Gastrocnemius medialis (tissue), 4 donors: ENCODE measurements at places on chromosomes 3 and 15. TPM values are rescaled to one million over a fixed set of nuclear protein-coding genes. Genes with fewer than 3 reads are reported as not detected.

TIPIN gene
- total RNA-seq: 4.9 TPM

ZNF621 gene
- total RNA-seq: 5.7 TPM

MYO5C gene
- total RNA-seq: 1.2 TPM

CLDN1 gene
- total RNA-seq: 0.25 TPM

HGD gene
- 4.1 TPM for total RNA-seq

MEGF11 gene
- total RNA-seq: not detected

FAM81A gene
- 0.07 TPM for total RNA-seq

- no peaks in the 10 kb centered on the region for H3K36me3 ChIP-seq
- DNase-seq: no peak
- no peaks in the 10 kb centered on the region for H3K27me3 ChIP-seq
- no peak overlapping the region for H3K27ac ChIP-seq
- no peaks in the 10 kb centered on the region for H3K4me1 ChIP-seq
These were observed 53.0 kb downstream of the C3orf80 start for GRCh38 chr3:160278210-160278609.

DNA sequence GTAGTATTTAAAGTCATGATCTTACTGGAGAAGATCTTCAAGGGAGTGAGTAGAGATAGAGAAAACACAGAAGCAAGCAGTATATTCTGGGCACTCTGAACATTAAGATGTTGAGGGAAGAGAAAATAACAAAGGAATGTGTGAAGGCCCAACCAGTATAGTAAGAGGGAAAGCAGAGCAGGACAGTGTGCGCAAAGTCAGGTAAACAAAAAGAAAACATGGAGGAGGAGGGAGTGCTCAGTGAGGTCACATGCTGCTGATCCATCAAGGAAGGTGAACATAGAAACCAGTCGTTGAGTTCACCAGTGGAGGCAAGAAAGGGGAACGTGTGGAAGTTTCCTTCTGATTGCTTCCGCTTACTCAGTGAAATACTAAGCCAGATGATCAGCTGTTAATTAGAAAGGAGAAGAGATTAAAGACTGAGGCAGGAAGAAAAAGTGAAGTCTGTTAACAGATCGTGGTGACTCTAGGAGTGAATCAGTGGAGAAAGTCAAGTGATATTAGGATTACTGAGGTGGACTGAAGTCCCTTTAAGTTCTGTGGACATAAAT is 47.2 kb downstream of the OPA1 start:
- no peaks in the 10 kb centered on the region for H3K4me1 ChIP-seq
- H3K27me3 ChIP-seq: no peaks in the 10 kb centered on the region
- peaks cover 8% of the 10 kb centered on the region for H3K36me3 ChIP-seq
- no peak overlapping the region for H3K4me3 ChIP-seq

GRCh38 chr3:108472001-108472591 is 38.3 kb downstream of the MYH15 start:
- H3K4me3 ChIP-seq: no peak overlapping the region
- H3K27me3 ChIP-seq: no peaks in the 10 kb centered on the region
- no peak overlapping the region for H3K27ac ChIP-seq
- H3K4me1 ChIP-seq: no peaks in the 10 kb centered on the region
- H3K36me3 ChIP-seq: no peaks in the 10 kb centered on the region

- no peaks in the 10 kb centered on the region for H3K36me3 ChIP-seq
- no peak overlapping the region for H3K4me3 ChIP-seq
- H3K27me3 ChIP-seq: no peaks in the 10 kb centered on the region
- no peak for DNase-seq
- H3K27ac ChIP-seq: no peak overlapping the region
- H3K4me1 ChIP-seq: no peaks in the 10 kb centered on the region
These were observed 47.8 kb upstream of the CHST2 start for GRCh38 chr3:143071776-143072175.

DNA sequence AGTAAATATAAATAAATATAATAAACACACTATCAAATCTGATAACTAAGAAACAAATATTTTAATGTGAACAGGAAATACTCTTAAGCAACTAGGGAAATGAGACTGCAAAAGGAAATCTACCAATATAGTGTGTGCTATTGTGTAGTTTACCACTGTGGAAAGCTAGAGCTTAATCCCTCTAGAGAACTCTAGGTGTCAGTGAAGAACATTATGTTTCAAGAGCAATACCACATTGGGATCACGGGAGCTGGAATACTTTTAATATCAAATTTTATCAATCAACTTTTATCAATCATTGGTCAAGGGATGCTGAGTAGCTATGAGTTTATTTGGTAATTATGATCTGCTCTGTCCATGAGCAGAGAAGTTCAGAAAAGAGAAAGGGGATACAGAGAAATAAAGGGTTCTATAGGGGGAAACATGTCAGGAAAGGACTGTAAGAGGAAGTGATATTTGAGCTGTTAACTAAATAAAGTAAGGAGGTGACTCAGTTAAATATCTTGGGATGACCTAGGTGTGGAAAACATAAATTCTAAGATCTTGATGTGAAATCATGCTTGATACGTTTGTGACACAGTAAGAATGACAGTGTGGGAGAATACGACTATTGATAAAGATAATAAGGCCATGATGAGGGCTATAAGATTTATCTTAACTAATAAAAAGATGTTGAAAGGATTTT is 762.2 kb upstream of the ALCAM start:
- no peaks in the 10 kb centered on the region for H3K36me3 ChIP-seq
- DNase-seq: no peak
- H3K4me1 ChIP-seq: no peaks in the 10 kb centered on the region

- peak; percentile 33 for DNase-seq
- H3K4me1 ChIP-seq: no peaks in the 10 kb centered on the region
- no peaks in the 10 kb centered on the region for H3K27me3 ChIP-seq
- no peak overlapping the region for H3K4me3 ChIP-seq
These were observed 19.5 kb downstream of the MESD start for GRCh38 chr15:80970018-80970657.

- no peaks in the 10 kb centered on the region for H3K36me3 ChIP-seq
- H3K27me3 ChIP-seq: no peaks in the 10 kb centered on the region
- no peak overlapping the region for H3K27ac ChIP-seq
- no peak overlapping the region for H3K4me3 ChIP-seq
- no peaks in the 10 kb centered on the region for H3K4me1 ChIP-seq
- DNase-seq: no peak
These were observed 48.9 kb upstream of the CPNE4 start for GRCh38 chr3:132083583-132084279.

- no peak for DNase-seq
- H3K27ac ChIP-seq: no peak overlapping the region
- no peaks in the 10 kb centered on the region for H3K36me3 ChIP-seq
- no peaks in the 10 kb centered on the region for H3K4me1 ChIP-seq
These were observed 121.6 kb downstream of the FOXP1 start for GRCh38 chr3:71461749-71462483.

DNA sequence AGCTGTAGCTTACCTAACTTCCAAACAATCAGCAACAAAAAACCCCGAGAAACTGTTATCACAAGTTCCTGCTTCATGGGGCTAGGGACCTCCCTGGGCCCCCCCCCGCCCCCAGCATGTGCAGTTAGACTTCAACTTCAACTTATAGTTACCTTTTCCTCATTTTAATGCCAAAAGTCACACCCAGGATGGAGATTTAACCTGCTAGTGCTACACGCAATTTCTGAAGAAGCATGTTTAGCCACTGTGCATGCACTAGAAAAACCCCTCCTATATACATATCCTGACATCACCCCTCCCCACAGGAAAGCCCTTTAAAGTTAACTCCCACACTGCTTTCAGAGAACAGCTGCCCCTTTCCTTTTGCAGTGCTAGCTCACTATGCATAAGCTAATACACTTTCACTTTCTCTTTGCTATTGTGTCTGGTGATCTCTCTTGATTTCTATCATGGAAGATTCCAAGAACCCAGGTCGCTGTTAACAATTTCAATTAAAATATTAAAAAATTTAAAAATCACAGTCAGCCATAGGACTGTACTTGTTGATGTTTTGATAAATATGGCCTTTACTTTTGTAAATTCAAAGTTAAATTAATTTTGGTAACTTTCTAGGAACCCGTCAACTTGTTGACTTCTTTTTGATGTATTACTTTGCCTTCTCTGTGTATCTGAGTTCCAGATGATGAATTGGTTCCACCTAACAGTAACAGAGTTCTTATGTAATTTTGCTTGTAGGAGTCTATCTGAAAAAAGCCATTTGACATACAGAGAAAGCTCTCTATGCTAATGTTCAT is 75.2 kb upstream of the ACAD9 start:
- peak overlapping the region; percentile 11 for H3K4me3 ChIP-seq
- no peaks in the 10 kb centered on the region for H3K27me3 ChIP-seq
- no peak for DNase-seq
- no peaks in the 10 kb centered on the region for H3K36me3 ChIP-seq

DNA sequence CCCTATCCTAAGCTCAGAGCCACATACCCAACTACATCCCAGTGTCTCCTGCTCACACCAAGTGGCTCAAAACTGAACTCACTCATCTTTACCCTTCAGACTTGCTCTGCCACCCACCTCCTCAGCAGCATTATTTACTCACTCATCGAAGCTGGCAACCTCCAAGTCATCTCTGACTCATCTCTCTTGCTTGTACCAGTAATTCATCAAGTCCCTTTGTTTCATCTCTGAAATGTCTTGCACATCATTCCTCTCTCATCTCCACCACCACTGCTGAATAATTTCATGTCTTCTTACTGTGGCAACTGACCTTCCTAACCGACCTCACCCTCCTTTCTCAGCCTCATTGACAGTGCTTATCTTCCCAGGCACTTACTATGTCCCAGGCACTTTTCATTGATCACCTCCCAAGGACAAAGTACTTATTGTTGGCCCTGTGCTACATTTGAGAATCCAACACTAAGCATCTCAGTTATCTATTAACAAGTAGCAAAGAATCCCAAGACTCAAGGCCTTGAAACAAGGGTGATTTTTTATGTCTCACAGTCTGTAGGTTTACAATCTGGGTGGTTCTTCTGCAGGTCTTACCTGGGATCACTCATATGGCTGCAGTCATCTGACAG is 82.0 kb downstream of the MRPL46 start:
- no peak for DNase-seq
- no peak overlapping the region for H3K27ac ChIP-seq
- H3K36me3 ChIP-seq: no peaks in the 10 kb centered on the region
- H3K4me3 ChIP-seq: no peak overlapping the region
- H3K4me1 ChIP-seq: no peaks in the 10 kb centered on the region
- H3K27me3 ChIP-seq: no peaks in the 10 kb centered on the region

DNA sequence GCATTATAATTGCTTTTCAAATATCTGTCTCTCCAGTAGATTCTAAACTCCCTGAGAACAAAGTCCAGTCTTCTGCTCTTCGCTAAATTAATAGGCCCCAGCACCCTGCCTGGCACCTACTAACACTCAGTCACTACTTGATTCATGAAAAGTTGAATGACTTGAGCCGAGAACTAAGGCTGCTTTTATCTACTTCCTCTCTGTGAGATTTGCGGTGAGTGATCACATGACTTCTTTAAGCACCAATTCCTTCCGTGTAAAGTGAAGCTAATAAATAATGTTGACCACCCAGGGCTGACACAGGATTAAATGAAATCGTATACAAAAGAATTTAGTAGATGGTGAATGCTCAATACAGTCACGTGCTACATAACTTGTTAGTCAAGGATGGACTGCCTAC is 44.6 kb upstream of the PGPEP1L start:
- H3K36me3 ChIP-seq: no peaks in the 10 kb centered on the region
- H3K27ac ChIP-seq: no peak overlapping the region
- no peaks in the 10 kb centered on the region for H3K27me3 ChIP-seq

DNA sequence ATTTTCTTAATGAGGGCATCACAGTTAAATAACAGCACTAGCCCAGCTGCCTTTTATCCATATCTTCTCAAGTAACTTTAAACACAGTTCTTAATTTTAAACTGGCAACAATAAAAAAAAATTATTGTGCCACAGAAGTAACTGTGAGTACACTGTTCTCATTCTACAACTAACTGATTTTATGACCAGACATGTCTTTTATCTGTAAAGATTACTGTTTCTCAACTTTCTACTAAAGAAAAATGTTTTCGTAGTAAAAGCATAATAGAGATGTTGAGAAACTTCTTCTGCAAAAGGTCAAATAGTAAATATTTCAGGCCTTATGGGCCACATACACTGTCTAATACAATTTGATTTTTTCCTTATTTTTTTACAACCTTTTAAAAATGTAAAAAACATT is 32.0 kb downstream of the PLOD2 start:
- H3K4me3 ChIP-seq: no peak overlapping the region
- DNase-seq: no peak
- no peaks in the 10 kb centered on the region for H3K36me3 ChIP-seq
- no peaks in the 10 kb centered on the region for H3K4me1 ChIP-seq
- H3K27ac ChIP-seq: no peak overlapping the region
- H3K27me3 ChIP-seq: no peaks in the 10 kb centered on the region

DNA sequence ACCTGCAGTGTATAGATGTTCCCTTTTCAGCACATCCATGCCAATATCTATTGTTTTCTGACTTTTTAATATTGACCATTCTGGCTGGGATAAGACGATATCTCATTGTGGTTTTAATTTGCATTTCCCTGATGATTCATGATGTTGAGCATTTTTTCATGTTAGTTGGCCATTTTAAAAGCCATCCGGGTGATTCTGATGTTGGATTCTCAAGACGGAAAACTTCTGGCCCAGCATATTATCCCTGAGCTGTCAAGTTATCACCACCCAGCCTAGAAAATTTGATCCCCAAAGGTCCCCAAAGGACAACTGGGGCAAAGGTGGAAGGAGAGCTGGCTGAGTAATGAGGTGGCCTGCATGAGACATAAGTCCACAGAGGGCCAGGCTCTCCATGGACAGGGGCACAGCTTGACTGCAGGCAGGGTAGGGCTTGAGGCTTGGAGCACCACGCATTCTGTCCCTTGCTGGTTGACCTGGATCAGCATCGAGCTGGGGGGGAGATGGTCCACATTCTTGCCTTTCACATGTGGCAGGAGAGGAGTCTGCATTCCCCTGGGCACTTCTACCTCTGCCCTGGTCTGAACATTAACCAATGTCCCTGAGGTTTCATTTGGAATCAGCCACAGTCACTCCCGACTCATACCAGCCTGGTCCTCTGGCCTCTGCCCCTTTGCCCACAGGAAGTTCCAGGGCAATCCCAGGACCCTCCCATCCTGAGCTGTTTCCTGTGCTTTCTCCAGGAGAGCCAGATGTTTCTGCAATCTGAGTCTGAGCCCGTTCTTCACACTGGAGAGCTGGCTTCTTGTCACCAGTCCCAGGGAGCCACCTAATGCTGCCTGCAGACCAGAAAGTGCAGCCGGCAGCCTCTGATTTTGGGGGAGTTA is 69.2 kb downstream of the ISG20 start:
- DNase-seq: no peak
- no peaks in the 10 kb centered on the region for H3K36me3 ChIP-seq
- H3K4me3 ChIP-seq: no peak overlapping the region
- peaks cover 3% of the 10 kb centered on the region for H3K4me1 ChIP-seq
- H3K27me3 ChIP-seq: peaks cover 9% of the 10 kb centered on the region

DNA sequence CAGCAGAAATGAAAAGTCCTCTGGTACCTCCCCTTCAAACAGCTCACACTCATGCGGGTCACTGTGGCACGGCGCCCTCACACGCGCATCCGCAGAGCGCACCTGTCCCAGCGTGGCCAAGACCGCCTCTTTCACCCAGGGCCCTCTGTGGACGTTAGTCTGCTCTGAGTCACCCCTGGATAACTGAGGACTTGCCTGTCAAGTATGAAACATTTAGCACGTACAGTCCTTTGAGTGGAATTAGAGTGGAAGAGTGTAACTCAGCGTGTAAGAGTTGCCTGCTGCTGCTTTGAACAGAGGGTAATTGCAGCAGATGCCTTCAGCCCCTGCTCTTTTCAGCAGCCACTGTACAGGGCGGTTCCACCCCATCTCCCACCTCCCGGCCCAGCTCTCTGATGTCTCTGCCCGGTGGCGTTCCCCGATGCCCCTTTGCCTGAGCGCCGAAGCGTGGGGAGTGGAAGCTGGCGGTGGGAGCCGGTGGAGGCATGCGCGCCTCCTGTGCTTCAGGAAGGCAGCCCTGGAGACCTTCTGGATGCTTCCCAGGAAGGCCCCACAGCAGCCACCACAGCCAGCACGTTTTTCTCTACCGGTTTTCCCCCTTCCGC is 23.0 kb downstream of the CPN2 start:
- H3K4me1 ChIP-seq: peaks cover 12% of the 10 kb centered on the region
- H3K4me3 ChIP-seq: no peak overlapping the region
- DNase-seq: no peak
- H3K36me3 ChIP-seq: no peaks in the 10 kb centered on the region
- peaks cover 12% of the 10 kb centered on the region for H3K27me3 ChIP-seq
- no peak overlapping the region for H3K27ac ChIP-seq
